ENCODE measurements at places on chromosomes 7 and 10.

DNA sequence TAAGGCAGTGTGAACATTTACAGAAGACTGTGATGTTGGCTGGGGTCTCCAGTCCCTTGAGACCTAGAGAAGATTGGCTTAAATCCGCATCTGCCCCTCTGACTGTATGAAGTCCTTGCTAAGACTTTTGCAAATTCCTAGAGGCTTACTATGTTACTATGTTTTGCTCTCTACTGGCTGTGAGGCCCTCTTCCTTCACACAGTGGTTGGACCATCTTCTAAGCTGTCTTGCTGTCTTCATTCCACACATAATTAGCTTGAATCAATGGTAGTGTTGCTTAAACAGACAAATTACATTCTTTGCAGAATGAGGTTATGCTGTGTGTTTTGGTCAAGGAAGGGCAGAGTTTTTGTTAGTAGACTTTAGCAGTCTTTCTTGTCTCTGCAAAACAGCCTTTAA lies 658.0 kb downstream of the TYW1 start:
- no peak for DNase-seq

- DNase-seq = no peak
These were observed 150.8 kb upstream of the NPS start for GRCh38 chr10:127398140-127398970.

DNA sequence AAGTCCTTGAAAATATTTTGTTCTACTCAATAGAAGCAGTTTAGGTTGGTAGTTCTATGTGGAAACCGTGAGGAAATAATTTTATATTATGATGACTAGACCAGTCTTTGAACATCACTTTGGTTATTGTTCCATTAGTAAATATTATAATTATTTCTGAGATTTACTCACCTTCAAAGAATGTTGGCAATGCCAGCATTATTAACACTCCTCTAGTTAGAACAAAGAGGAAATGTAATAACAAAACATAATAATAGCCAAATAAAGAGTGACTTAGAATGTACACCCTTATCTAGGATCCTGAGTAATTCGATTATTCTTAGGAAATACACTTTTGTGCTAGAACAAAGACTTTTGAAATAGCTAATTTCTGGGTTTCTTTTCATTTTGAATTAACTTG lies 121.1 kb downstream of the CFTR start:
- no peak for DNase-seq

- DNase-seq = no peak
These were observed 33.8 kb upstream of the FZD8 start for GRCh38 chr10:35675846-35676245.

DNA sequence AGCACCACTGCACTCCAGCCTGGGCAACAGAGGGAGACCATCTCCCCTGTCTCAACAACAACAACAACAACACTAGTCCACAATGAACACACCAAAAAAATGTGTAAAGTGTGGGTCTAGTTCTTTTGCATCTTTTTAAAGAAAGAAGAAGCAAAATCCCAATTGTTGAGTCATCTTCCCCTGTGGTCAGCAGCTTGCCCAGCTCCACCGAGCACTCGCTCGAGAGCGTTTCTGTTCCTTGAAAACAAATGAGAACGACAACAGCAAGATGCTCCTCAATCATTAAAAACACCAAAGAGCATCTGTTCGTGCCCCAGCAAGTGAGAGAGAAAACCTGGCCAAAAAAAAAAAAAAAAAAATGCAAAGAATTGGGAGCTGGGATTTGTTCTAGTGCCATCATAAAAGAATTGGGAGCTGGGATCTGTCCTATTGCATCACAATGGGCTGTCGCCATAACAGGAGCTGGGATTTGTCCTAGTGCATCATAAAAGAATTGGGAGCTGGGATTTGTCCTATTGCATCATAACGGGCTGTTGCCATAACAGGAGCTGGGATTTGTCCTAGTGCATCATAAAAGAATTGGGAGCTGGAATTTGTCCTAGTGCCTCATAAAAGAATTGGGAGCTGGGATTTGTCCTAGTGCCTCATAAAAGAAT lies 118.1 kb downstream of the PTPRN2 start:
- DNase-seq = no peak

- DNase-seq = no peak
These were observed 62.7 kb downstream of the MAD1L1 start for GRCh38 chr7:2169923-2170575.

DNA sequence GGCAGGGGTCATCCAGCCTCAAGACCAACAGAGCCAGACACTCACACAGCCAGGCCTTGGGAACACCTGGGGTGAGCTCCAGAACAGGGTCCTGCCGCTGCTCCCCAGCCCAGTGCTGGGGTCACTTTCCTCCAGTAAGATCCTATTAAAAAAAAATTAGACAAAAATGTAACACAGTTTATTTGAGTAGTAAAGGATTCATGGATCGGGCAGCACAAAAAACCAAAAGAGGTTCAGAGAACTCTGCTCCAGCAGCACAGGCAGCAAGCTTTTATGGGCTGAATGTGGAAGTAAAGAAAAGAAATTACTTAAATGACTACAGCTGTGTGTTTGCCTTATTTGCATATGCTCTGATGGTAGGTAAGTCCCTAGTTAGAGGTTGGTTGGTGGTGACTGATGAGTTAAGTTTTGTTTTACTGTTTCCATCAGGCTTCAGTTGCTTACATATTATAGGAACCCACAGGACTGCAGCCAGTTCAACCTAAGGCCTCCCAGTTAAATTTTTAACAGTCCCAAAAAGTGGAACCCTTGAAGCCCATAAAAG lies 80.5 kb upstream of the FGFR2 start:
- no peak for DNase-seq

- DNase-seq = no peak
These were observed 83.1 kb downstream of the STRA8 start for GRCh38 chr7:135316648-135317313.

GRCh38 chr7:29349362-29349761 lies 154.8 kb downstream of the CHN2 start:
- DNase-seq = no peak

DNA sequence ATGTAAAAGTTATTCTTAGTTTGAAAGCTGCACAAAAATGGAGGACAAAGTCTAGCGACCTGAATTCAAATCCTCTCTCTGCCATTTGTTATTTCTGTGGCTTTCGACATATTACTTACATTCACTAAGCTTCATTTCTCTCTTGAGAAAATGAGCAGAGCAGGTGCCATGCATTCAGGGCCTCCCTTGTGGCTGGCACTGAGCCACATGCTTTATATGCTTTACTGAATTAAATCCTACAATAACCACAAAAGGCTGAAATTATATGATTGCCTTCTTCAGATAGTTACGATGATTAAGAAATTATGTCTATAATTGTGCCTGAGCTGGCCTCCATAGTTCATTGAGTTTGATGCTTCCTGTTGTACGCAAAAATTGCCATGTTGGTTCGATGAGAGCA lies 98.7 kb downstream of the NPSR1 start:
- no peak for DNase-seq

DNA sequence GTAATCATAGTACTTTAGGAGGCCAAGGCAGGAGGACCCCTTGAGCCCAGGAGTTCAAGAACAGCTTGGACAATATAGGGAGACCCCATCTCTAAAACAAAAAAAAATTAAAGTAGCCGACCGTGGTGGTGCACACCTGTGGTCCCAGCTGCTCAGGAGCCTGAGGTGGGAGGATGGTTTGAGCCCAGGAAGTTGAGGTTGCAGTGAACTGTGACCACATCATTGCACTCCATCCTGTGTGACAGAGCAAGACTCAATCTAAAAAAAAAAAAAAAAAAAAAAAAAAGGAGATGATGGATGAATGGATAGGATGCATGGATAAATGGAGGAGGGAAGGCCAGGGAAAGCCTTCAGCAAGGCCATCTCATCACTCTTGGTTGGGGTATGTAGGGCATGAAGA lies 33.4 kb upstream of the BMPR1A start:
- DNase-seq = no peak

GRCh38 chr7:50085344-50085743 lies 7.7 kb downstream of the ZPBP start:
- no peak for DNase-seq

GRCh38 chr7:77549106-77549870 lies 12.2 kb downstream of the PTPN12 start:
- DNase-seq = no peak

DNA sequence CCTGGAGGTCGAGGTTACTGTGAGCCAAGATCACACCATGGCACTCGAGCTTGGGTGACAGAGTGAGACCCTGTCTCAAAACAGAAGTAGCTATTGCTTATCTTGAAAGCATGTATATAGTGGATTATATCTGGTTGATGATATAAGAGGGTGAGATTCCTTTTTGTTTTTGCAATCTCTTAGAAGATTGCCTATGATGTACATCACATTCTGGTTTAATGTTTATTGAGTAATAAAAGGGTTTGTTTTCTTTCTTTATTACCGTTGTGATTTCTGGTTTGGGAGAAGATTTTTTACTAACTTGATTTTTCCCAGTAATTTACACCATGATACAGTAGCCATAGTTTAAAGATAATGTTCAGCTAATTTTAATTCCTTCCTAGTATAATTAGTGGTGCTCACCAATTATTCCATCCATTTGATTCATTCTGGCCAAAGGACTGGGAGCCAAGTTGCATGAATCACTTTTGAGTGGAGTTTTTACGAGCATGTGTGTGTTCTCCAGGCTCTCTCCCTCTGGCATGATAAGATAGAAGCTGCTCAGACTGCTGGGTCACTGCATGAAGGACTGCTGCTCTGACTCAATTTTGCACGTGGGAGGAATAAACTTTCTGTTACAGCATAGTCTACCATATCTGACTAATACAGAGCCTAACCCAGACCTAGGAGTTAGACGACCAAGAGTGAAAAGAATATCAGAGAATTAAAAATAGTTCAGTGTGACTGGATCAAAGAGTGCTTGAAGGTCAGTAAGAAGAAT lies 13.5 kb upstream of the TSPAN13 start:
- no peak for DNase-seq

Data from NCI-H510A (cell line).